Activated CD4-positive, alpha-beta memory T cell treated with anti-CD3 and anti-CD28 coated beads, Interleukin-2, amount 10 ng/mL, durations not matched to agents 7 days and 5 days (primary cell): ENCODE measurements at places on chromosomes 2 and 18. TPM values are rescaled to one million over a fixed set of nuclear protein-coding genes. Genes with fewer than 3 reads are reported as not detected.

- DNase-seq: no peak
These were observed 32.1 kb upstream of the MYO3B start for GRCh38 chr2:170145675-170146432.

GRCh38 chr2:98654699-98655495 is 46.5 kb downstream of the UNC50 start:
- DNase-seq: no peak

DNA sequence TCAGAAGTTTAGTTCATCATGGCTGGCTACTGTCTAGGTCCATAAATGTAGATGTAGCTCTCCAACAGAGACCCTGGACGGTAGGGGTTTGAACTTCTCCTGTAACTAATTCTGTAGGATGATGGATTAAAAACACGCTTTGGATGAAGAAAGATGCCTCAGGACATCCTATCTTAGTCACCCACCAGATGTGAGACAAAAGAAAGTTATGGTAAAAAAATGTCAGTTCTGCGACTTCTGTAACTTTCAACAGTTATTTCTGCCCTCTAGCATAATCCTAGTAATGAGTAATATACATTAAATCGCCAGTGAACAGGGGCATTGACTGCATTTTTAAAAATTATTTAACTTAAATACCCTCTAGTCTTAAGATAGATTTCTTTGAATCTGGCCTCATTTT is 210.1 kb upstream of the LRATD1 start:
- DNase-seq: no peak

GRCh38 chr18:45014047-45014501 is 333.4 kb downstream of the SETBP1 start:
- no peak for DNase-seq

GRCh38 chr18:56890632-56891031 is 239.5 kb downstream of the WDR7 start:
- DNase-seq: no peak

Gene MATN3
- total RNA-seq: not detected

- DNase-seq: no peak
These were observed 1669.3 kb downstream of the SUCLG1 start for GRCh38 chr2:82789851-82790205.

Gene DSG3
- total RNA-seq: not detected

DNA sequence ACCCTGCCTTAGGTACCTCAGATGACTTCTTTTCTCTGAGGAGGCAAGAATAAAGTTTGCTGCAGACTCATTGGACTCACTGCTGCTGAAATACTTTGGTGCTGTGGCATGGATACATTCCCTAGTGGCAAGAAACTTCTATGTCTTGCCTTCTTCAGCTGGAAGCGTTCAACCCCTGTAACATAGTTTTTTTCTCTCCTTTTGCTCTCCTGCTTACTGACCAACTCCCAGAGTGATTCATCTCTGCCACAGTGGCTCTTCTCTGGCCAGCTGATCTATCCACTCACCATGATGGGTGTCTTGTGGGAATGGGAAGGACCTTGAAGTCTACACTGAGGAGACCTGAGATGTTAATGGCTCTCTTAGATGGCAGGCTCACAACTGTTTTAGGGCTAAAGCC is 309.3 kb upstream of the LRRTM4 start:
- DNase-seq: no peak

DNA sequence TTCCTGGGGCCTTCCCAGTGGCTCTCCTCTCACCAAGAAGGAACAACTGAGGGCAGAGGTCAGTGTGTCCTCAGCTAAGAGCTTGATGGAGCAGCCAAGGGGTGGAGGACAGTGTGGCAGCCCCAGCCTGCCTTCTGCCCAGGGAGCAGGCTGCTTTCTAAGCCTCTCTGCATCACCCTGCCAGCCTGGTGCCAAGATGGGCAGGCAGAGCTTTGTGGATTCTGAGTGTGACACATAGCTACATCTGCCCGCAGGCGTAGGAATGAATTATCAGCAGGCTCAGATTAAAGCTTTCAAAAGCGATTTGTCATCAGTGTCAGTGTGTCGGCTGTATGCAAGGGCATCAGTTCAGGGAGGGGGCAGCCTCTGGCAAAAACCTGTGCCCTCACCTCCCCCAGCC is 8.7 kb downstream of the MAL start:
- no peak for DNase-seq

GRCh38 chr2:48444404-48444803 is 85.5 kb upstream of the STON1 start:
- DNase-seq: no peak

Gene DTNB
- total RNA-seq: 29.8 TPM

Gene LCLAT1
- 17.6 TPM for total RNA-seq

GRCh38 chr18:50115095-50115494 is 79.9 kb downstream of the MYO5B start:
- DNase-seq: no peak

GRCh38 chr2:42229949-42230348 is 60.8 kb downstream of the EML4 start:
- no peak for DNase-seq

DNA sequence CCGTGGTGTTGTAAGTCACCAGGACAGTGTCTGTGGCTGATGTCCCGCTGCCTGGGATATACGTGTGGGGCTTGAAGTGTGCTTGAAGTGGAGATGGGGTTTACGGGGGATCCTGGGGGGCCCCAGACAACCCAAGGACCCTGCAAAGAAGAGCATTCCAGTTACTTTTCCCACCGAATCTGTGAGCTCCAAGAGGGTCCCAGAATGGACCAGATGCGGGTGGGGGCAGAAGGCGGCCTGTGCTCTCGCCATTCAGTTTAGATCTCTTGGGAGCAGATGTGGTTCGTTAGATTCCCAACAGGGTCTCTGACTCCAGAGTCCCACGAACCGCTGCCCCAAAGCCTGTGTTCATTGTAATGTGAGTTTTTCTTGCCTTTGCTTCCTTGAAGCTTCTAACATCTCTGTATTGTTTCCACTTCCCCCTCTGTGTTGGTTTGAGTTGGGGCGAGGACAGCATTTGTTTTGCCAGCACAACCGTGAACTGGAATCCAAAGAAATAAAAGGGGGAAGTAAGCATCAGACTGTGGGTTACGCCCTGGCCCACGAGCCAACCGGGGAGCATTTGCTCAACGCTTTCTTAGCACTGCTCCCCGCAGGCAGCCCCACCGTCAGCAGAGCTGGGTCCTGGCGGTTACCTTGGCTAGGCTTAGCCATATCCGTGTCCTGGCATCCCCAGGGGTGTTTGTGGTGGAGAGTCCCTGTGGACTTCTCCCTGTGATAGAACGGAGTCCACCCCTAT is 92.1 kb downstream of the SH3BP4 start:
- no peak for DNase-seq

Gene MBD5
- 30.7 TPM for total RNA-seq
